ELF-1 (cell line): ENCODE measurements at places on chromosomes 12 and 14.

DNA sequence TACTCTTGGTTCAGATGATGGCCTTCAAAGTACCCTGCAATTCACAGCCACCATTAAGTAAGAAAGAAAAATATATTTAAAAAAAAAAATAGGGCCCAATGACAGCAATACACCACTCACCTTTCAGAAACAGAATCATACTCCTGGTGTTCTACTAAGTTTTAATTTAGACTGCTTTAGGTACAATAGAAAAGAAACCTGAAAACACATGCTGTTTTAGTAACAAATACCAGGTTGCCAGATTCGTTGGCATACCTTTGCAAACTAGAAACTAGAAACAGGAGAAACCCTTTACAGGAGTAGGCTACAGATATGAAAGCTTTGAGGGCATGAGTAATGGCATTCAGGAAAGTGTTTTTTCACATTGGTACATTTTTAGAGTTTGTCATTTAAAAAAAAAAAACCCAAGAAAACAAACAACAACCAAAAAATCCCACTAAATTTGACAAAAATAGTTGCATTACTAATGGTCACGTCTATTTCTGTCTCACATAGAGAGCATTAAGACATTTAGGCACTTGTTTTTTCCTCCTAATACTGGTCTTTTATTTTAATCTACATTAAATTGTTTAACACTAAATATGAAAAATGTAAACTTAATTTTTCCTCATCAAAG, 4.0 kb downstream of the SIX1 start:
- DNase-seq: no peak

- no peak for DNase-seq
Observed at GRCh38 chr12:13786646-13787045, 194.8 kb downstream of the GRIN2B start.

DNA sequence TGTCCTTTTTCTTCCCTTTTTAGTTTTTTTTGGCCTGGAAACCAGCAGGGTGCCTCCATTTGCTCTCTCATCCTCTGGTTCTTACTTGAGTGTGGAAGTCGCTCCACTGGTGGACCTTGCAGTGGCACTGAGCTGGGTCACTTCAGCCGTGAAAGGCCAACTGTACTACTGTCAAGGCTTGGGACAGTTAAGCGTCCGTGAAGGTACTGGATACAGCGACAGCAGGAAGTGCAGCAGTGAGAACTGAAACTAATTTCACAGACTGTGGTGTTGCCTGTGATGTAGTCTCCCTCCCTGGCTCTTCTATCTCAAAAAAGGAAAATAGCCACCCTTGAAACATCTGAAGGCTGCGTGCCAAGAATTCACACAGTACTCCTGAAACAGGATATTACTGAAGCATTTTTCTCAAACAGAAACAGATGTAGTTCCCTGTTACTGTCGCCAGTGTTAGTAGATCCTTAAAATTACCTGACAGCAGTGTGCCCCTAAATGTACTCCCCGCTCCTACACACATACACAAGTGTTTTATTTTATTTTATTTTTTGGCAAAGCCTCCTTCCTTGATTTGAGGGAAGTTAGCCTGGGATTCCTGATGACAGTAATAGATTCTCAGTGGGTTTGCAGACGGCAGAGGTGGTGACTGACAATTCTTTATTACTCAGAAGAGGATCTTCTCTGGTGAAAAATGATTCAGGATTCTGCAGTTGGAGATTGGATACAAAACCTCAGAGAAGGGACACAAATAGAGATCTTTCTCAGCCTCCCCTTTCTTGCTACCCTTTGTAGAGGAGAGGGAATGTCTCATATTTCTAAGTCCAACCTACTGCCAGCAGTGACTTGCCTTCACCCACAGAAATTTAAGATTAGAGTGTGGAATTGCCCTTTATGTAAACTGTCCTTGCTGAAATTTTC, 4.4 kb downstream of the SUSD6 start:
- DNase-seq: no peak

GRCh38 chr14:51129130-51129529, 34.2 kb upstream of the TRIM9 start:
- DNase-seq: no peak

- DNase-seq: no peak
Observed at GRCh38 chr12:47863467-47863866, 41.3 kb downstream of the VDR start.

DNA sequence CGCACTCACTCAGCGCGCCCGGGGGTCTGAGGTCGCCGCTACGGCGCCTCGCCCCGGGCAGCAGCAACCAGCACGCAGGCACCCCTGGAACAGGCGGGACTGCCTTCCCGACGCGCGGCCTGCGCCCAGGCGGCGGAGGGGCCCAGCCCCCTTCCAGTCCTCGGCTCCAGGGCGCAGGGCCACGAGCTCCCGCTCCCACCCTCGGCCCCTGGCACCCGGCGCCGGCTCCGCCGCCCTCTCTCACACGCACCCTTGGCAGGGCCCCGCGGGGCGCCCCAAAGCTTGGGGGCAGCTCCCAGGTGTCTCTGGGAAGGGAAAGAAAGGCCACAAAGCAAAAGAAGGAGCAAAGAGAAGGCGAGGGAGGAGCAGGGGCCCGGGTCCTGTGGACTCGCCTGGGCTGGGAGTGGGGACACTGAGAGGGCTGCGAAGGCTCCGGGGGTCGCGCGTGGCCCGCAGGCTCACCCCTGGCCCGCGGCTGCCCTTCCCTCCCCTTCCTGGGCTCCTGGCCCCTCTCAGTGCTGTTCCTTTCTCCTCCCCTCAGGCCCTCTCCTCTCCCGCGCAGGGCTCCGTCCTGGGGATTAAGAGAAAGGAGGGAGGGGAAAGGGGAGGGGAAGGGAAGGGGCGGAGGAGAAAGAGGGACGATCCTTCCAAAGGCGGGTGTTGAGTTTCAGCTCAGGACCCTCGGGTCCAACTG, 907 bp upstream of the EFS start:
- peak; percentile 85 for DNase-seq

DNA sequence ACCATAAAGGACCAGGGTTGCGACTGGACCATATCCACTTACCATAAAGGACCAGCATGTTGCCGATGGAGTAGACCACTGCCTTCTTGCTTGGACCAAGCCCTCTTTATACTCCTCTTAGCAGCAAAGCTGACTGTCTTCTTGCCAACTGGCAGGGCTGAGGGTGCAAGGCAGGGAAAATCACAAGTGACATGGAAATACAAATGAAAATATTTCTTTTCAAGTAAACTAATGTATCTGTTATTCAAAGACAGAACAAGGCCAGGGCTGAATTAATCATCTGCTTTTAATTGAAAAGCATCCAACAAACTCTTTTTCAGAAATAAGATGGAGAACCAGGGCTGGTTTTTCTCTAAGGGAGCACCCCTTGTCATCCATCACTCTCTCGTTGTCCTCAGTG, at the start of gene CELA1:
Gene CELA1, minus strand, starts transcription at position 99 of the 400 bp plus-strand sequence. Its CDS starts 41 bp downstream, at position 58.
- DNase-seq: no peak

DNA sequence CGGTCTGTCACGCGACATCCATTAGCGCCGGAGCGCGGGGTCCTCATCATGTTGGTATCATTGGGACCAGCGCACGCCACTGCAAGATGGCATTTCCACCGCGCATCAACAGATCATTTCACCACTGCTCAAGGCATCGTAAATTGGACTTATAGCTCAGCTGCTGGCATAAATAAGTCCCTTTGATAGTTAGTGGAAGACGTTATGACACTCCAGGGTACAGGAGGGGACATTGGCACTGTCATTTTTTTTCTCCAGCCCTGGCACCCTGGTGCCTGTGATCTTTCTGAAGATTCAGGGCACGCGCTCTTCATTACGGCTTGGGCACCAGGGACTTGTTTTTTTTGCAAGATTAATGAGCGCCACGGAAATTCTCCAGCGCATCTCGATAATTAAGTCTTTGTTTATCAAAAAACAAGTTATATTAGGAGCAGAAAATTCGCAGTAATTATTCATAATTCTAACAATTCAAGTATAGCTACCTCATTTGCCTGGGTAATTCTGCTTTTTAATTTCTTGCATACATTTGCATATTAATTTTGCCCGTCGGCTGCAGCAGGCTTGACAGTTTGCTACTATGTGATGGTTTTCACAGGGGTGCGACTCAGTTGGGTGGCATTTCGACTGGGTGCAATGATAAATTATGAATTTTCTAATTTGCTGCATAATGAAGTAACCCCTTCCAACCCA, 167.7 kb downstream of the VRK1 start:
- DNase-seq: no peak

- no peak for DNase-seq
Observed at GRCh38 chr14:56715938-56716337, 94.3 kb downstream of the OTX2 start.

DNA sequence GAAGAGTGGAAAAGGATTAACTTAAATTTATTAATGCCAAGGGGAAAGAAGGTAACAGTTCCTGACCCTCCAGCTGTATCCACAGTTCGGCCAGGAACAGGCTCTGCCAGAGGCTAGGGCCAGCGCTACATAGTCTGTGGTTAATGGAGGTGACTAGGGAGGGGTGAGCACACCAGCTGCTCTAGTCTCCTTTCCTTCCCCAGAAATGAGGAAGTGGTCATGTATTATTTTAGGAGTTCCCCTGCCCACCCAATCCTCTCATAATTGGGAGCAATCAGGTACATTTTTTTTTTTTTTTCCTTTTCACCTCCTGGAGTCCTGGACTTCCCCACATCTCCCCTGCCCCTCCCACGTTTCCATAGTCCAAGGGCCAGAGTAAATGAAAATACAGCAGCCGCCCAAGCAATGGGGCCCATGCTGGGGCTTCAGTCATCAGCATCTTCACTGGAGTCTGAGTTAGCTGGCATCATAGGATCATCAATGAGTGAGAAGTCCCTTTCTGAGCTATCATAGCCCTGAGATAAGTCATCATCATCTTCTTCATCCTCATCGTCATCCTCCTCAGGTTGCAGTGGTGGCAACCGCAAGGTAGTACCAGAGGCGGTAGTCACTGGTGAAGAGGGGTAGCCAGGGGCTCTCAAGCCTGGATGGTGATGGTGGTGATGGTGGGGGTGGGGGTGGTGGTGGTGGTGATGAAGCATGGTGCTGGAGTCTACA, 1.5 kb upstream of the SUPT16H start:
- DNase-seq: peak; percentile 5

DNA sequence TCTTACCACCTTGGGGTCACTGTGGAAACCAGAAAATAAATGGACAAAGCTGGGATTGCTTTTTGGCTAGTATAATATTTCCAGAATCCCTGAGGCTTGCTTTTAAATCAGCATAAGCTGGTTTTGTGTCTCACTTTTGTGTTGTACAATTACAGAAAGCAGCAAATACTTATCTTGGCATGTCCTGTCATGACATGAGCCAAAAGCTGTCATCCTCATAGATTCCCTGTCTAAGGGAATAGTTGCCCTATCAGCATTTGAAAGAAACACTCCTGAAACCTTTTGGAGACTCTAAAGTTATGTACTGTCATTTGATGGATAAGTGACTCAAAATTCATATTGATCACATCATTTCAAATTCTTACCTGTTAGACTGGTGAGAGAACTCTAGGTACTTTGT, 987.2 kb downstream of the NRXN3 start:
- no peak for DNase-seq

DNA sequence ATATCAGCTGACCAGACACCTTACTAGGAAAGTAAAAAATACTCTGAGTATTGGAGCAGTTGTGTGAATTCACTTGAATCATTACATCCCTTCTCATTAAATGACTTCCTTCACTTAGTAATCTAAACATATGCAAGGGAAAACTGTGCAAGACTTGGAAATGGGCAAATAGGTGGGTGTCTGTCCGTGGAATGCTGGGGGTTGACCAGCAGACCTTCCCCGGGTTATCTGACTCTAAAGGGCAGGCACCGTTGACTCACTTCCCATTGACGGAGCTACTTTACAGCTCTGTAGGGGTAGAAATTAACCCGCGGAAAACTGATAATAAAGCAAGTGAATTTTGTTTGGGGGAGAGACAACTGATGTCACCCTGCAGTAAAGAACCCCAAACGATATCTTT, 199.3 kb downstream of the TTC7B start:
- DNase-seq: no peak

- DNase-seq: no peak
Observed at GRCh38 chr14:20522332-20522731, 17.0 kb downstream of the RNASE10 start.

GRCh38 chr12:108237272-108237671, 101.8 kb downstream of the CMKLR1 start:
- DNase-seq: peak; percentile 49

GRCh38 chr12:61891632-61892031, 368.6 kb upstream of the USP15 start:
- no peak for DNase-seq

GRCh38 chr12:52726451-52726850, 23.1 kb upstream of the KRT77 start:
- no peak for DNase-seq

DNA sequence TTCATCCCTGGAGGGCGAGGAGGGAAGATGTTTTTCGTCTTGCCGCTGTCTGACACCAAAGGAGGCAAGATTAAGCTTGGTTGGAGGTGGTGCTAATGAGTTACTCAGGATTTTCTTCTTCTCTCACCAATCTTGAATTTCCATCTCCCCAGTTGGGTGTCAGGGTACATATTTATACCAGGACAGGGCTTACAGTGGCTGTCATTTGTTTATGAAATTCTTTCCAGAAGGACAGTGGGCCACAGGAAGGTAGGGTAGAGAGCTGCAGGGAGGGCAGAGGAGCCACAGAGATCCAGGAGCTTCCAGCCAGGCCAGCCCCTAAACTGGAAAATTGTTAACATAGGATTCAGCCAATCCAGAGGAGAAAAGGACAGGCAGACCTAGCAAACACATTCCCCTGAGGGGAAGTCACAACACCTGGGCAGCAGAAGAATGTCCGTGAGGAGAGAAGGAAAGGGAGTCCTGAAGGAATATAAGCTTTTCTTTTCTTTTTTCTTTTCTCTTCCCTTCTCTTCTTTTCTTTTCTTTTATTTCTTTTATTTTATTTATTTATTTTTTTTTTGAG, 40.5 kb downstream of the IRF2BPL start:
- DNase-seq: peak; percentile 69

DNA sequence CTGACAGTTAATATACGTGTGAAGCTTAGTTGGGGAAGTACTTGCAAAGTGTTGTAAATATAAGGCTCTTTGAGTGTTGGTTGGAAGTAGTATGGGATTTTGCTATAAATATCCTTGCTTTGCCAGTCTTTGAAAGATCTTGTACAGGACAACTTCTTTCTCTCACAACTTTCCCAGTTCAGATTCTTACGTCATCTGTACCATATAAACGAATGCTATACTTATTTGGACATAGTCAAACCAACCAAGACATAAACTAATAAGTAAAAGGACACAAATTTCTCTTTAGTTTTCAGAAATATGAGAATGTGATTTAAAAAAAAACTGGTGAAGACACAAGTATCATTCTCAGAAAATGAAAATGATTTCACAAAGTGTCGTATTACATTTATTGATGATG, 153.1 kb upstream of the NPAS3 start:
- no peak for DNase-seq

GRCh38 chr12:76247026-76247646, 101.1 kb downstream of the BBS10 start:
- DNase-seq: no peak

- no peak for DNase-seq
Observed at GRCh38 chr12:92539110-92539749, 163.6 kb upstream of the PLEKHG7 start.
